ENCODE measurements at places on chromosomes 12 and 14. TPM values are rescaled to one million over a fixed set of nuclear protein-coding genes. Genes with fewer than 3 reads are reported as not detected.
A peak's percentile ranks its signal among the peaks of the same experiment; 100 is the strongest.

DNA sequence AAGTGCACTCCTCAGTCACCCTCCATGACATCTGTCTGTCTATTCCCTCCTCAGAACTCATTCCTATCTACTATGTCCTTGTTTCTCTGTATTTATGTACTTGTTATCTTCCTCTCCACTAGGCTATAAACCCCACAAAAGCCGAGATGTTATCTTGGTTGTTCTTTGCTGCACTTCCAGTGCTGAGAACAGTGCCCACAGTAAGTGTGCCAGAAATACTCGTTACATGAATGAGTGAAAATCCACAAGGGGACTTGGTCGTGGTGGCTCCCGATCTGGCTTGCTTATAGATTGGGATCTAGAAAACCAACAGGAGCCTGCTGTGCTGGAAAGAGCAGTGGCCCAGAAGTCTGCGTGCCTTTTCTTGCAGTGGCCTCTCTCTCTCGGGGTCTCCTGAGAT, 111.9 kb upstream of the PRMT8 start:
- peaks cover 2% of the 10 kb centered on the region for H3K27me3 ChIP-seq
- H3K36me3 ChIP-seq = no peaks in the 10 kb centered on the region
- no peak overlapping the region for H3K4me3 ChIP-seq
- no peaks in the 10 kb centered on the region for H3K4me1 ChIP-seq
- no peak overlapping the region for H3K27ac ChIP-seq

DNA sequence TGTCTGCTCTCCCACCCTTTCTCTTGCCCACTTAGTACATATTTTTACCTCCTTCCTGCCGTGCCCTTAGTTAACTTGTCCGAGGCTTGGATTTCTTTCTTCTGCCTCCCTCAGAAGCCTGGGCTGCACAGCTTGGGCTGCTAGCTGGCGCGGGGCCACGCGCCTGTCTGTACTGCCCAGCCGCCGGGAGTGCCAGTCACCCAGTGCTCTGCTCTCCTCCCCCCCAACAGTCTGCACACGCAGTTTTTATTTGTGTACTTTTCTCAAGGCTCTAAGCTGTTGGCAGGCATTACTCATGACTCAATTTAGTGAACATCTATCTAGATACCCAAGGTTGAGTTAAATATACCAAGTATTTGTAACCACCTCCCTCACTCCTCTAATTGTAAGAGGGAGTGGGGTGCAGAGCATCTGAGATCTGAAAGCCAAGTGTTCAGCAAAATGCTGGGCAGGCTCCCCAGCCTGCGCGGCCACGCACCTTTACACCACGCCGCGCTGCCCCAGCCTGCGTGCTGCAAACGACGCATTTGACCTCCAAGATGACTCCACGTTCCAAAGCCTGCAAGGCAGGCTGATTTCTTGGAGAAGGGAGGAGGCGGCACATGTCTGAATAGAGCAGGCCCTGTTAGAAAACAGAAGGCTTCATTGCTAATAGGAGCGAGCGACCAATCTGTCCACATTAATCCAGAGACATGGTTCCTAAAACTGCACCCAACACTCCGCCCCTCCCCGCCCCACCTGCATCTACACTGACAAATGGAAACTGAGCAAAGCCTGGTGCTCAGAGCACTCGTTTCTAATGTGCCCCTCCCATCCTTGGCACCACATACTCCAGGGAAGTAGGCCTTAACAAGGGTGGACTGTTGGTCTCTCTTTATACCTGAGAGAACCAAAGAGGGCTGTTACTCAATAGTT, 18.2 kb upstream of the CACNA2D4 start:
- H3K27me3 ChIP-seq = no peaks in the 10 kb centered on the region
- DNase-seq = peak; percentile 82
- H3K4me1 ChIP-seq = peaks cover 23% of the 10 kb centered on the region
- no peak overlapping the region for H3K4me3 ChIP-seq

DNA sequence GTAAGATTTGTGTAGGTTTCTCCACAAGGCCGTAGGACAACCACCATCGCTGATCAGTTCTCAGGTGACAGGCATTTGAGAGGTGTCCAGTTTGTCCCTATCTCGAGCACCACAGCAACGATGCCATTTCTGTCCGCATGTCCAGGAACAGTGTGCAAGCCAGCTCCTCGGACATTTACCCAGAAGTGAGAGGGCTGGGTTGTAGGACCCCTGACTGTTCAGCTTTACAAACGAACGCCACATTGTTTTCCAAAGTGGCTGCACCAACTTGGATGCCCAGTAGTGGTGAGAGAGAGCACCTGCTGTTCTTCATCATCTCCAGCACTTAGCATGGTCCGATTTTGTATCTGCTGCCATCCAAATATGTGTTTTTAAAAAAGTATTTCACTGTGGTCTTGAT, 38.6 kb downstream of the CYP46A1 start:
- no peaks in the 10 kb centered on the region for H3K4me1 ChIP-seq
- H3K27ac ChIP-seq = no peak overlapping the region
- no peaks in the 10 kb centered on the region for H3K36me3 ChIP-seq

DNA sequence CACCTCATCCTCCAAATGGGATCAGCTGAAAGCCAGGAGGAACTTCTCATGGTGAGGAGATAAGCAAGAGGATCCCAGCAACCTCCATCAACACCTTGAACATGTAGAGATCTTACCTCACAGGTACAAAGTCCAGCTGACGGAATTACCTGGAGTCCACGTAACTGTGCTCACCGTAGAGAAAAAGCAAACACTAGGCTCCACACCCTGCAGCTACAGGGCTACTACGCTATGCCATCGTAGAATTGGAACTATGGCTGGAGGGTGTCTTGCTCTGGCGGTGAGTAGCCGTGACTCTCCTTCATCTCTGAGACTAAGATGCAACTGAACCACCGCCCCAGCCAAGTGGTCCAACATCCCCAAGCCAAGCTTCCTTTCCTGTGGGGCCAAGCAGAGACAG, 50.5 kb downstream of the CRY1 start:
- H3K4me3 ChIP-seq = no peak overlapping the region
- no peak overlapping the region for H3K27ac ChIP-seq
- no peaks in the 10 kb centered on the region for H3K4me1 ChIP-seq
- no peaks in the 10 kb centered on the region for H3K36me3 ChIP-seq
- no peaks in the 10 kb centered on the region for H3K27me3 ChIP-seq

The WIF1 gene
- not detected for total RNA-seq

The ADCY6 gene
- 18.1 TPM for total RNA-seq

GRCh38 chr14:76138119-76138757, 13.5 kb upstream of the GPATCH2L start:
- no peak overlapping the region for H3K27ac ChIP-seq
- H3K27me3 ChIP-seq = peaks cover 42% of the 10 kb centered on the region
- no peak for DNase-seq
- no peaks in the 10 kb centered on the region for H3K4me1 ChIP-seq
- no peaks in the 10 kb centered on the region for H3K36me3 ChIP-seq

The KRT83 gene
- not detected for total RNA-seq

DNA sequence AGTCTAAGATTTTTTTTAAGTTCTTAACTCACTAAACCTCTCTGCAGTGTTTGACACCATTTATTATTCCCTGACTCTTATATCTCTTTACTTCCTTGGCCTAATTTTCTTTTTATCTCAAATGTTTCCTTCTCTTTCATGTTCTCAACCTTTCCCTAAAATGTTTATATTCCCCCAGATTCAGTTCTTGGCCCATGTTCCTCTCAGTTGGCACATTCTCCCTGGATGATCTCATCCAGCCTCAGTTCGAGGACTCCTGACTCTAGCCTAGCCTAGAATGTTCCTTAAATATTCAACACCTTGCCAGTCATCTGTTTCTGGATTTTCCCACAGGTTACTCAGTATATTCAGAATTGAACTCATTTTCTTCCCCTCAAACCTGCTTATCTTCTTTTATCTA, 81.3 kb downstream of the SCN8A start:
- H3K27ac ChIP-seq = no peak overlapping the region
- no peak overlapping the region for H3K4me3 ChIP-seq
- H3K27me3 ChIP-seq = no peaks in the 10 kb centered on the region
- H3K4me1 ChIP-seq = peaks cover 2% of the 10 kb centered on the region

GRCh38 chr12:106957583-106957982, 1.9 kb downstream of the TMEM263 start:
- peak overlapping the region; percentile 85 for H3K4me3 ChIP-seq
- no peaks in the 10 kb centered on the region for H3K27me3 ChIP-seq
- no peak overlapping the region for H3K27ac ChIP-seq
- peaks cover 8% of the 10 kb centered on the region for H3K4me1 ChIP-seq
- H3K36me3 ChIP-seq = peaks cover 10% of the 10 kb centered on the region
- DNase-seq = no peak
